Hippocampal formation (tissue), 2 donors: ENCODE measurements at places on chromosomes 4 and X.

- DNase-seq = no peak
Observed at GRCh38 chr4:8185930-8186329, 13.2 kb upstream of the SH3TC1 start.

- peak; percentile 1 for DNase-seq
Observed at GRCh38 chr4:24607334-24607733, 23.0 kb upstream of the DHX15 start.

DNA sequence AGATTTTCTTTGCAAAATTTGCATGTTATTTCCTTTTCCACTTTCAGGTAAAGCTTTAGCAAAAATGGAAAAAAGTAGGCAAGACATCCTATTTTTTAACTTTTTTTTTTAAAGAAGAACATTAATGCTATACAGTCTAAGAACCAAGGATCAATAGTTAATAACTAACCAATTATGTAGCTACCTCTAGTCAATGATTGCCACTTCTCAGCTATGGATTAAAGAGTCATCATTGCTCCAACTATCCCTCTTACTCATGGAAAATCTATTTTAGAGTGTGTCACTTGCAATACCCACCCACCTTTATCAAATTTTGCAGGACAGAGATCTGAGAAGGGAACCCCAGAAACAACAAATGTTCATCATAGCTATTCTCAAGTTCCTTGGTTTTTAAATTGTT is 223.1 kb downstream of the ANK2 start:
- no peak for DNase-seq

- no peak for DNase-seq
Observed at GRCh38 chrX:136171420-136171819, 24.1 kb downstream of the FHL1 start.

DNA sequence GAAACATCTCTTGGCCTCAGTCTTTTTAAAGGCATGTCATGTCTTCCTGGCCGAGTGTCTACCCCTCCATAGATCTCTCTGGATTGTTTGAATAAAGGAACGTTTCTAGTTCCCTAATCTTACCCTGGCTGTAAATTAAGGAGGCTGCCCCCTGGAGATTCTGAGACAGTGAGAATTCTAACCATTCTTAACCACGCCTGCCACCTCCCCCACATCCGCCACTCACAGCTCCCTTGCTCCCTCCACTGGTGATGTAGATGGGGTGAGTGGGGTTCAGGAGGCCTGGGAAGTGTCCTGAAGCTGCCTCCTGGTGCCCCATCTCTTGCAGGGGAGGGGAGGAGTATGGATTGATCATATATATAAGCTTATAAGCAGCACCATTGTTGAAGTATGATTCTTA is 48.0 kb upstream of the TRIM2 start:
- no peak for DNase-seq

DNA sequence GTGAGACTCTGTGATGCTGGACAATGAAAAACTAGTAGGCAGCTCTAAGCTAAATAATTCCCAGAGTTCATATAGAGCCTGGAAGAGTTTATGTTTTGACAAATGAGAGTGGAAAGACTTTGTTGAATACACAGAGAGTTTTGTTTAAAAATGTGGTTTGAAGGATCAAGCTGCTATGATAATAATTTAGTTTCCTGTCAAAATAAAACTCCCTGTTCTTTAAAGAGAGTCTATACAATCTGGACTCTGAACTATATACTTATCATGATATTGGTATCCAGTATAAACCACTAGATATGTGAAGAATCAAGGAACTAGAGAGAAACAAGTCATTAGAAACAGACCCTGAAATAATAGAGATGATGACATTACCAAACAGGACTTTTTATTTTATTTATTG is 158.6 kb downstream of the C4orf33 start:
- no peak for DNase-seq

- DNase-seq = no peak
Observed at GRCh38 chr4:120801137-120801758, 121.3 kb downstream of the PRDM5 start.

DNA sequence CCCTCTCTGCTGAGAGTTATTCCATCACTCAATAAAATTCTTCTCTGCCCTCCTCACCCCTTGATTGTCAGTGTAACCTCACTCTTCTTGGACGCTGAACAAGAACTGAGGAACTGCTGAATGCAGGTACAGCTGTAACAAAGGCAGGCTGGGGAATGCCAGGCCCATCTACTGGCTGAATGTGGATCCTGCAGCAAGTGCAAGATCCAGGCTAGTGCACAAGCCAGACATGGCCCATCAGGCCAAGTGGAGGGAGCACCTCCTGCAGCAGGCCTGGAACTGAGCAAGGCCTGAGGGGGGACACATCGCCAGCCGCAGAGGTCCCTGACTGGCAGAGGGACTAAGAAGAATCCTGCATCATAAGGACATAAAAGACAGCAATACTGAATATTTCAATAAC is 411.8 kb upstream of the PCDH10 start:
- DNase-seq = no peak

- no peak for DNase-seq
Observed at GRCh38 chr4:147596981-147597380, 20.2 kb upstream of the TMEM184C start.

GRCh38 chrX:41522671-41523070 is 75.5 kb downstream of the NYX start:
- DNase-seq = peak; percentile 55

- no peak for DNase-seq
Observed at GRCh38 chr4:168293386-168293975, 25.1 kb downstream of the DDX60 start.

DNA sequence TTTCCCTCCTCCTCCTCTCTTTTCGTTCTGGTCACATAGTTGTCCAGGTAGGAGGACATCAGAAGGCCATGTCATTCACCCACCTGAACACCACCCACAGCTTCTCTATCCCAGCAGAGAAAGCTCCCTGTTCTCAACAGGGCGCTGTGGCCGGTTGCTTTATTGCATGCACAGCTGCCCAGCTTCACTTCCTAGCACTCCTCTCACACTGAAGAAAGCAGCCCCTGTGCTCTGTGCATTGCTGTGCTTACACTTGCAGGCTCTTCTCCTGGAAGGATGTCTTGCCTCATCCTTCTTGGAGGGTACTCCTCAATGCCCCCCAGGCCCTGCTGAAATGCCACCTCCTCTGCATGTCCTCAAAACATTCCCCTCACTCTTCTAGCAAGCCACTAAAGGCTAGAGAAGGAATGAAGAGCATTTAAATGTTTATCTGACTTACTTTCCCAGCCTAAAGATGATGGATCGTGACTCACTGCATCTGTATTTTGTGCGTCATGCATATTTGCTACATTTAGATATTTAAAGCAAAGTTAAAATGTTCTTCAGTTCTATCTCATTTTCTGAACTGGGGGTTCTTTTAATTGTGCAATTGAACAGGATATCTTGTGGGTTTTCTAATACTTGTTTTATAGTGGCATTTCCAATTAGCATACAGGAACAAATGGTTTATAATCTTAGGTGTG is 186.4 kb upstream of the PUDP start:
- DNase-seq = no peak

- DNase-seq = no peak
Observed at GRCh38 chr4:106083065-106083464, 187.8 kb downstream of the NPNT start.

GRCh38 chrX:8244301-8244700 is 73.2 kb upstream of the VCX2 start:
- DNase-seq = no peak

GRCh38 chr4:175531405-175532091 is 280.5 kb downstream of the GPM6A start:
- no peak for DNase-seq

- no peak for DNase-seq
Observed at GRCh38 chr4:105154576-105154975, 7.9 kb downstream of the TET2 start.

DNA sequence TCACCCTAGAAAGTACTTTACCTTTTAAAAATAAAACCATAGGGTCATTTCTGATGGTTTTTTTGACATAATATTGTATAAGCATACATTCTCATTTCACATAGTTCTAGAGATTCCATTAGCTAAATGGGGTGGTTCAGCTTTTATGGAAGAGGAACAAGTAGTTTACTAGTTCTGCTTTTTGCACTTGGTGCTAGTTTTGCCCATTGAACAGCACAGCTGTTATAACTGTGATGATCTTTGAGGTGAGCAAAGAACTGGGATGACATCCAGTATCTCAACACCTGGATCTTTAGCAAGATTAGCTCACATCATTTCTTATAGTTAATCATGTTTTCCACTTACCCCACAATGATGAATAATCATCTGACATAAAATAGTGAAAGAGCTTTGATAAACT is 40.9 kb downstream of the MOB1B start:
- no peak for DNase-seq

DNA sequence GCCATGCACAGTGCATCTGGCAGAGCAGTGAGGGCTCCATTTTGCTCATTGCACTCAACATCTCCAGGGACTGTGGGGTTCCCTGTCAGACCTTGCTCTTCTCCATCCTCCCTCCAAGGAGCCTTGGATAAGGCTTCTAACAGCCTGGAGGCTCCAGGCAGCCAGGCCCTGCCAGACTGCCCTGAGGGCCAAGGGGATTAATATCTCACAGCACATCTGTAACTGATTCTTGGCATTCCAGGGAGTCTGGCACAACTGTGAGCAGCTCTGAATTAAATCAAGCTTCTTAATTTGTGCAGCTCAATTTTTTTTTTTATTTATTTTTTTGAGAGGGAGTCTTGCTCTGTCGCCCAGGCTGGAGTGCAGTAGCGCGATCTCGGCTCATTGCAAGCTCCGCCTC is 224.5 kb upstream of the PGRMC2 start:
- no peak for DNase-seq

DNA sequence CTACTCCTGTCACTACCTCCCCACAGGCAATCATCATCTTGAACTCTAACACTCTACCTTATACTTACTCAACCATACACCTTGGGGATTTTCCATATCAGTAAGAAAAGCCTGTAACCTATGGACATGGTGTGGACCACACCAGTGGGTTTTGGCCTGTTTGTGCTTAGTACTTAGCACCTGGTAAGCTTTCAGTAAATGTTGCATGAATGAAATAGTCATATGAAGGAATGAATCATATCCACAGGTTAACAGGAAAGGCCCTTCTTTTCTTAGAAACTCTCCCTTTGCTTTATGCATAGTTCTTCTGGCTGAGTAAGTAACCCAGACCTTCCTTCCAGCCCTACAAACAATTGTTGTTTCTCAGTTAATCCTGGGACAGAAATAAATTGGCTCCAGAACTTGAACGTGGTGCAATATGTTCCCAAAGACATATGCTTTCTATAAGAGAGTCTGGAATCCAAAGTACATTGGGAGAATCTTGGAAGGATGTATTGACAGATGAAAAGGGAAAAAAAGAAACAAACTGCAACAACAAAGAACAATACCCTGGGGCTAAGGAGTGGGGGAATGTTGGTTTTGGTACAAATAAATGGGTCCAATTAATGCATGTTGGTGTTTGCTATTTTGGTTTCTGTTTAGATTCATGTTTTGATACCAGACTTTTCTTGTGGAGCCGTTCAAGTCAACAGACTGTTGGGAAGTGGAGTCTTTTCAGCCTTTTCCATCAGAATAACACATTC is 27.8 kb downstream of the RASL11B start:
- DNase-seq = no peak

DNA sequence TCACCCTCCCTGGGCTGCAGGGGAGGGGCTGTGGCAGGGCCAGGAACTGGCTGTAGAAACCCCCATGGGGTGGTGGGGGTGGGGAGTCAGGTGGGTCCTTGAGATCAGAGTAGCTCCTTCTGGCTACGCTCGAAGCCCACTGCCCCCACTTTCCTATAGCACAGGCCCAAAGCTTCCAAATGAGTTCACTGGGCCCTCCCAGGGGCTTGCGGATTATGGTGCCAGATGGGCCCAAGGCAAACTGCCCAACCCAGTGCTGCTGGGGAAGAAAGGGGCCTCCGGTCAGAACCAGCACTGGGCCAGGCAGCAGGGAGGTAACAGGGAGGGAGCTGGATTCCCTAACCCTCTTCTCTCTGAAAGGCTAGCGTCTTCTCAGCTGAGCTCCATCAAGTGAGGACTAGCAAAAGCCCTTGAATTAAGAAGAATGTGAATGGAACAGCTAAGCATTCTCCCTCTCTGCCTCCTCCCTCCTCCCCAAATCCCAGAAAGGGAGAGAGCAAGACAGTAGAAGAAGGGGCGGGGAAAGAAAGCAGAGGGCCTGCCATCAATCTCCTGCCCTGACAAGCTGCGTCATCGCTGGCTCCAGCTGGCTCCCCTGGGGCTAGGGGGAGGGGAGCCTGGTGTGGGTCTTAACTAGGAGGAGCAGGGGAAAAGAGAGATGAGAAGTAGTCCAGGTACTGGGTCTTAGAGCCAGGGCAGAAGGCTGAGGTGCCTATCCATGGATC is 34.7 kb downstream of the FRMPD3 start:
- DNase-seq = no peak

DNA sequence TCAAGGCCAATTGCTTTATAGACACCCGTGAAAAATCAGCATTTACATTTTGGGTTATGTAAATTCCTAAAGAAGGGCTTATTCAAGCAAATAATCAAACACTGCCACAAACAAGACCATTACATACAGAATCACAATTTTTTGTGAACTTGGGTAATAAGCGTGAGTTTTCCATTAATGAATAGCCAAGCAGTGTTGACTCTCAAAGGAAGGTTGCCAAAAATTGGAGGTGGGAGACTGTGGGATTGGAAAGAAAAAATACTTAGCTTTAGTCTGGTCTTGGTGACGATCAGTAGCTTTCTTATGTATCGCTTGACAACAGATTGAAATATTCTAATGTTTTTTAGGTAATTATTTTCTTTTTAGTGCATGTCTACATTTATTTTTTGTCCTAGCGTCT is 20.9 kb downstream of the LRRC66 start:
- no peak for DNase-seq

- DNase-seq = no peak
Observed at GRCh38 chr4:10706236-10706635, 21.7 kb upstream of the CLNK start.

- no peak for DNase-seq
Observed at GRCh38 chr4:2296631-2297601, 35.0 kb upstream of the MXD4 start.

DNA sequence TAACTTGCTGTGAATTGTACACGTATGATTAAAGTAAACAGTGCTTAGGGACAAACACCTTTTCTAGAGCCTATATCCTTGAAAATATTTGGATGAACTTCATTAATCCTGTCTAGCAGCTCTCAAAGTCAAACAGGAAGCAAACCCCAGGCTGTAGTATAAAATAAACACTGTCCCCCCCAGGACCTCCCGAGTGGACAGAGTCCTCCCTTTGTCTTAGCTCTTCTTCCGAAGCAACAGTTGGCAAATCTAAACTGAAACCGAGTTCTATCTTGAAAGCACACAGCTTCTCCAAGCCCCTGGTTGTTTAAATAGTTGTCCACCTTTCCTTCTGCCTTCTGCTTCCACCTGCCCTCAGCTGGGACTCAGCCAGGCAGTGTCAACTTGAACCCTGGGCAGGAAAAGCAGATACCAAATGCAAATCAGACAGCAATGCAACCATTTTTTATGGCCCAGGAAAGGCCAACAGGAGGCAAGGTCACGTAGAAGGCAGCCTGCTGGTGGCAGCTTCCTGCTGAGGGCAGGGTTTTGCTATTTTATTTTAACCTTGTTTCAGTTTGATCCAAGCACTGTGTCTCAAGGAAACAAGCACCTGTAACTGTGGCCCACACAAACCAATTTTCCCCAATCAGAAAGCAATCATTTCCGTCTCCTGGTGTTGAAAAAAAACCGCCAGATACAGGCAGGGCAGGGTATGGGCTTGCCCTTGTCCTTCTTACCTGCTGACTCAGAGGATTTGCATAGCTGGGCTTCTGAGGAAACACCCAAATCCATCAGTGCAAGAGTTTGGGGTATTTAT is 110.3 kb upstream of the KIT start:
- no peak for DNase-seq
